ENCODE measurements at places on chromosomes 12 and 14. TPM values are rescaled to one million over a fixed set of nuclear protein-coding genes. Genes with fewer than 3 reads are reported as not detected.

The PAX9 gene
- not detected for total RNA-seq

The DDN gene
- 0.10 TPM for total RNA-seq

DNA sequence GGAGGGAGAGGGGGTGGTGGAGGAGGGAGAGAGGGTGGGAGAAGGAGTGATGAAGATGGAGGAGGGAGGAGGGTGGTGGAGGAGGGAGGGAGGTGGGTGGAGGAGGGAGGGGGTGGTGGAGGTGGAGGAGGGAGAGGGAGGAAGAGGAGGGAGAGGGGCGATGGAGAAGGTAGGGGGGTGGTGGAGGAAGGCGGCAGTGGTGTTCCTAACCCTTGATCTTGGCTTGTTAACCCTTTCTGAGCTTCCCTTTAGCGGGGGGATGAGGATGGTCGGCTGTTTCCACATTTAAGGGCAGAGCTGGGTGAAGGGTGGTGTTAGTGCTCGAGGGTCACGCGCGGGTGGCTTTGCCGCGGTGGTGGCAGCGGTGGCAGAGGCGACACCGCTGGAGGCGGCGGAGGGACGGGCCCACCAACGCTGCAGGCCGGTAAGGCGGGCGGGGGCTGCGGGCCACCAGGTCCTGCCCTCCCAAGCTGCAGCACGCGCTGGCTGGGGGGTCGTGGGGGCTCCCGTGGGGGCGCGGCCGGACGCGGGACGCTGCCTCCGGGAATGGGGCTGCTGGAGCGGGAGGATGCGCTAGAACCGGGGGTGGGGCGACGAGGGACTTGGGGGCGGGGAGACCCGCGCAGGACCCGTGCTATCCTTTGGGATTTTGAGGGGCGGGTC is 156.3 kb downstream of the PTPN11 start:
- peaks cover 9% of the 10 kb centered on the region for H3K27me3 ChIP-seq
- H3K4me3 ChIP-seq, result no peak overlapping the region
- no peak overlapping the region for H3K27ac ChIP-seq

The MAP3K9 gene
- total RNA-seq, result 8.6 TPM

Measured in endothelial cell (in vitro differentiated cells).